Esophagus muscularis mucosa (tissue), 4 donors: ENCODE measurements at places on chromosomes 2 and 18. TPM values are rescaled to one million over a fixed set of nuclear protein-coding genes. Genes with fewer than 3 reads are reported as not detected.

AP1S3 gene
- total RNA-seq, result 0.40 TPM

GCG gene
- not detected for total RNA-seq

- H3K4me1 ChIP-seq, result peaks cover 72% of the 10 kb centered on the region
- H3K27me3 ChIP-seq, result no peaks in the 10 kb centered on the region
- H3K4me3 ChIP-seq, result peak overlapping the region; percentile 92
- H3K27ac ChIP-seq, result peak overlapping the region; percentile 99
- H3K36me3 ChIP-seq, result peaks cover 39% of the 10 kb centered on the region
Observed at GRCh38 chr2:85539361-85540132, 579 bp downstream of the MAT2A start.

- H3K4me1 ChIP-seq, result peaks cover 12% of the 10 kb centered on the region
- no peaks in the 10 kb centered on the region for H3K27me3 ChIP-seq
- no peaks in the 10 kb centered on the region for H3K36me3 ChIP-seq
- H3K4me3 ChIP-seq, result no peak overlapping the region
- DNase-seq, result no peak
Observed at GRCh38 chr2:65548576-65549256, 116.3 kb upstream of the SPRED2 start.

- H3K27me3 ChIP-seq, result no peaks in the 10 kb centered on the region
- no peak for DNase-seq
- H3K27ac ChIP-seq, result no peak overlapping the region
- H3K4me1 ChIP-seq, result peaks cover 27% of the 10 kb centered on the region
- H3K4me3 ChIP-seq, result no peak overlapping the region
Observed at GRCh38 chr2:95023222-95023597, 2.3 kb upstream of the MAL start.

- no peak overlapping the region for H3K4me3 ChIP-seq
- no peaks in the 10 kb centered on the region for H3K4me1 ChIP-seq
- no peaks in the 10 kb centered on the region for H3K36me3 ChIP-seq
- H3K27ac ChIP-seq, result no peak overlapping the region
- no peaks in the 10 kb centered on the region for H3K27me3 ChIP-seq
Observed at GRCh38 chr2:143901185-143901842, 618.6 kb downstream of the ZEB2 start.
